ENCODE measurements at places on chromosomes 3 and 15.

GRCh38 chr3:37701734-37702433 is 159.8 kb upstream of the CTDSPL start:
- no peak for DNase-seq

DNA sequence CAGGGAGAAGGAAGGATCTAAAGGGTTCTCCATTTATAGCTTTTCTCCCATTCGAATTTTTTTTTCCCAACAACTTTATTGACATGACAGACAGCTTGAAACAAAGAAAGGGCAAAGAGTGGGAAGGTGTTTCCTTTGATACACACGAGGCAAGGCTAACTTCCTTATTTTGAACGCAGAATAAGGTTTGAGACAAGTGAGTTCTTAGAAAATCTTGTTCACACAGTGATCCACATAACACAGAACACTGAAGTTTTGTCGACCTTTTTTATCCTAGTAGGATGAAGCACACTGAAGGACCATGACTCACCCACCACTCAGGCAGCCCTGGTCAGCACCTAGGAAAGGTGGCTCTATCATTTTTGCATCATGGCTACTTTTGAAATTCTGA is 425.8 kb upstream of the MDFIC2 start:
- no peak for DNase-seq

DNA sequence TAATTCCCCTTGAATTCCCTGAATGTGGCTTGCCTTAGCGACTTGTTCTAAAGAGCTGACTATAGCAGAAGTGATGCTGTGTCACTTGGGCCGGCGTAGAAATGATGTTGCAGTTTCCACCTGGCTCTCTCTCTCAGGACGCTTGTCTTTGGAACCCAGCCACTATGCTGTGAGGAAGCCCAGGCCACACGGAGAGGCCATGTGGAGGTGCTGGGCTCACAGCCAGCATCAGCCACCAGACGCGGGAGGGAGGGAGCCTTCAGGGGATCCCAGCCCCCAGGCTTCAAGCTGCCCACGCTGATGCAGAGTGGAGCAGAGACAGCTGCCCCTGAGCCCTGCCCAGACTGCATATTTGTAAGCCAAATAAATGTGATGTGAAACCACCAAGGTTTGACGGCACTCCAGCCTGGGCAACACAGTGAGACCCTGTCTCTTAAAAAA is 18.6 kb downstream of the RNU5B-1 start:
- DNase-seq: peak; percentile 96

GRCh38 chr3:37546876-37547275 is 314.8 kb upstream of the CTDSPL start:
- DNase-seq: no peak

DNA sequence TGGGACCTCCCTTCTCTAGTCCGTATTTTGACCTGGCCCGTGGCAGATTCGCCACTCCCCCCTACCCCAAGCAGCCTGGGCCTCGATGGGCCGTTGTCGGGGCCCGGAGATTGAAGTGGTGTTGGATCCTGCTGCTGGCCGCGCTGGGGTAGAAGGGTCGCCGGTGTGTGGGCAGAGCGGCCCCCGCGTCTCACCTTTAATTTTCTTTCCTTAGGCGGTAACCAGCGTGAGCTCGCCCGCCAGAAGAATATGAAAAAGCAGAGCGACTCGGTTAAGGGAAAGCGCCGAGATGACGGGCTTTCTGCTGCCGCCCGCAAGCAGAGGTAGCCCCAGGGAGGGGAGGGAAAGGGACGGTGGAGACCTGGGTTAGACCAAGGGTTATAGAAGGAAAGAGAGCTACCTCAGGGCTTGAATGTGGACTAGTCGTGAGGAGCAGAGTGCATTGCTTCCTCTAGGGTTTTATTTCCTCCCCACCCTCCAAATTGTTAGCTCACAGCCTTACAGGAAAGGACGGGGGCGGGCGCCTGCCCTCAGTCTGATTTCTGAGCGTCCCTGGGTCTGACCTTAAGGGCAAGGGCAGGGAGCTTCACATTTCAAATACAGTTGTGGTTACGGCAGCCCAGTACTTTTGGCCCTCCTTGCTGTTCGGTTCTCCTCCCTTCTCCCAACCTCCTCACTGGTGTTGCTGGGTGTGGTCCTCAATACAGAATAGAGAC is 799 bp downstream of the SERF2 start:
- DNase-seq: no peak

DNA sequence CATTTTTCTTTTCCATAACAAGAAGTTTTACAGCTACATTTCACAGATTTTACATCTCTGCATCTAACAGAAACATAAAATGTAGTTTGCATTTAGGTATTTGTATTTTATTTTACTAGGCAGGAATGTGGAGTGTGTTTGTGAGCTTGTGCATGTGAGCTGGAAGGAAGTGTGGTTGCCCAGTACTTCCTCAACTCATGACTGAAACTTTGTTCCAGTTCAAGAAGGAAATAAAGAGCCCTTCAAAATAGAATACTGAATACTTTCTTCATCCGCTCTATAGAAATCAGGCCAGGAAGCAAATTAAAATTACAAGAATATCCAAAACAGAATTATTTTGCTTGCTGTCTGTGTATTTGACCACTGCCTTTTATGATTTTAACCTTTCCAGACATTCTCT is 81.3 kb downstream of the CHL1 start:
- DNase-seq: no peak

- no peak for DNase-seq
These were observed 1.1 kb upstream of the PML start for GRCh38 chr15:73993211-73993994.

DNA sequence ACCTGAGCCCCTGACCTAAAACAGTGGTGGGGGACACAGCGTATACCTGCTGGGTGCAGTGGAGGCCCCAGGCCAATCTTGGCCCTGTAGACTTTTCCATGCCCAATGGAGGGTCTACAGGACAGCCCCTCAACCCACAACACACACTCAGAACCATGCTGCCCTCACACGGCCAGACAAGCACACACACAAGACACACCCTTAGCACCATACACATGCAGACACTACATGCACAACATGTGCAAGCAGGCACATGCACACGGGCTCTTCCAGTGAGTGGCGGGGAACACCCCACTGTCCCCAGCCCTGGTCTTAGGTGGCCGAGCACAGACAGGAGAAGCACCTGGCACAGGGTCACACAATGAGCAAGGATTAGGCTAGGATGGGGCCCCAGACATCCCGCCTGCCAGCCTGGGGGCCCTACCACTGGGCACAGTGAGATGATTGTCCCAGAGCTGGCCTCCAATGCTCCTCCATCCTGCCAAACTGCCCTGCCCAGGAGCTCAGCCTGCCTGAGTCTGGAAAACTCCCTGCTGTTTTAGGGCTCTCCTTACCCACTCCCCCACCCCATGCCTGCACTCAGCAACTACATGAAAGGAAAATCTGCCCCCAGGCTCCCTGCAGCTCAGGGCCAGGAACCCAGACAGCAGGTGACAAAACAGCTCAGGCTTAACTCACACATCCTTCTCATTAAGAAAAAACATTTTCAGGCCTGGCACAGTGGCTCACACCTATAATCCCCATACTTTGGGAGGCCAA is 15.8 kb downstream of the IQSEC1 start:
- no peak for DNase-seq

- no peak for DNase-seq
These were observed 20.7 kb upstream of the GOLGA6C start for GRCh38 chr15:75237316-75237982.

DNA sequence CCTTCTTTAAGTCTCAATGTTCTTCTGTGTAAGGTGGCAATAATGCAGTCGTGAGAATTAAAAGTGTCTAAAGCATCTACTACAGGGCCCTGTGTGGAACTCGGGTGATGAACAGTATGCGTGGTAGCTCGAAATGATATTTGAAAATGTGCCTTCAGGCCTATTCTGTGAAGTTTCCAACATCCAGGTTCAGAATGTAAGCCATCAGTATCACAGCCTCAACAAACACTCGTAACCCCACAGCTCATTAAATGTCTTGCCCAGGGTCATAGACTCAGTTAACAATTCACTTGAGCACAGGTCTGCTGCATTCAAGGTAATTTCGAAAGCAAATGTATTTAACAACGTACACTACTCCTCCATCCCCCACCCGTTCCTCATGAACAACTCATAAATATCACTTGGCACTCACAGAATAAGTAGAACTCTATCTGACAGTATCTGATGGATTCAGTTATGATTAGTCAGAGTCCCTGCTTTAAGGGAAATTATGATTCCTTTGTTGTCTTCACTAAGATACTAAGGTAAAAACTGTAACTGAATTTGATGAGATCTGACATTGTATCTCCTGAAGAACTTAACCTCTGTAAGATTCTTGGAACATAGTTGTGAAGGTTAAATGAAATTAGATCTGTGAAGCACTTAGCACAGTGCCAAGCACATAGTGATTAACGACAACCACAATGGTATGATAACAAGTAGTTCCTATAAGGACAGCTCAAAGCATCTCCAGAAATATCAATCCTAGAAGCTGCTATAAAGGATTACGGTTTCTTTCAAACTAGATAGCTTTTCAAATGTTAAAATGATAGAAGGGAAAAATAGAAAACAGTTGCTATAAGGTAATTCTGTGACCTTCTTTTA is 642.3 kb downstream of the TBL1XR1 start:
- no peak for DNase-seq

- DNase-seq: peak; percentile 50
These were observed 28.3 kb upstream of the CRYBG3 start for GRCh38 chr3:97793420-97794019.

DNA sequence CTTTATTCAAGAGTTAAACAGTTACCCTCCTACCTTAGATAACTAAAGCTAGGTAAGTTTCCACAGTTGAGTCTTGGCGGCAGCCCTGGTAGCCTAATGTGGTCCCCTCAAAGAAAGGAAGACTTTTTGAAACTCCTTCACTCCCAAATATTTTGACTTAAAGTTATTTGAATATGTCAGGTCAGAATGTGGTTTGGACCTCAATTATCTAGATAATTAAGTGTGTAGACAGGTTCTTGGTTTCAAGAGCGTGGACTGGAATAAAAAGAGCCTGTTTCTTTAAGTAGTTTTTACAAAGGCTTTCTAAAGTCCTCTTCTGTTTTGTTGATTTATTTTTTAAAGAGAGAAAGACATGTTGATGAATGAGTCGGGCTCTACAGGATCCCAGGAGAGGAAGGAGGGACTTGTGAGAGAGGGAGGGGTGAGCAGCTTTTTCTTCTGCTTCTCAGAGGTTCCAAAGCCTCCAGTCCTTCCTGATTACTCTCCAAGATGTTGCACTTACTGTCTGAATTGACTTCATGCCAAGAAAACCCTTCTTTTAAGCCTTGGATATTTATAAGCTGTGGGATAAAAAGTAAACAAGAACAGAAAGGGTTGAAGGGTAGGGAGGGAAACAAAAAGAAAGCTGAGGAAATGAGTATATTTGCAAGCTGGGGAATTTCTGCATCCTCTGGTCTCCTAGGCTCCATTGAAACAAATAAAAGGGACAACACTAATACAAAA is 457.4 kb downstream of the IGSF11 start:
- no peak for DNase-seq

- DNase-seq: no peak
These were observed 1.7 kb downstream of the TBC1D5 start for GRCh38 chr3:17740721-17741141.

GRCh38 chr3:48187579-48188265 is 495 bp downstream of the CDC25A start:
- DNase-seq: no peak

DNA sequence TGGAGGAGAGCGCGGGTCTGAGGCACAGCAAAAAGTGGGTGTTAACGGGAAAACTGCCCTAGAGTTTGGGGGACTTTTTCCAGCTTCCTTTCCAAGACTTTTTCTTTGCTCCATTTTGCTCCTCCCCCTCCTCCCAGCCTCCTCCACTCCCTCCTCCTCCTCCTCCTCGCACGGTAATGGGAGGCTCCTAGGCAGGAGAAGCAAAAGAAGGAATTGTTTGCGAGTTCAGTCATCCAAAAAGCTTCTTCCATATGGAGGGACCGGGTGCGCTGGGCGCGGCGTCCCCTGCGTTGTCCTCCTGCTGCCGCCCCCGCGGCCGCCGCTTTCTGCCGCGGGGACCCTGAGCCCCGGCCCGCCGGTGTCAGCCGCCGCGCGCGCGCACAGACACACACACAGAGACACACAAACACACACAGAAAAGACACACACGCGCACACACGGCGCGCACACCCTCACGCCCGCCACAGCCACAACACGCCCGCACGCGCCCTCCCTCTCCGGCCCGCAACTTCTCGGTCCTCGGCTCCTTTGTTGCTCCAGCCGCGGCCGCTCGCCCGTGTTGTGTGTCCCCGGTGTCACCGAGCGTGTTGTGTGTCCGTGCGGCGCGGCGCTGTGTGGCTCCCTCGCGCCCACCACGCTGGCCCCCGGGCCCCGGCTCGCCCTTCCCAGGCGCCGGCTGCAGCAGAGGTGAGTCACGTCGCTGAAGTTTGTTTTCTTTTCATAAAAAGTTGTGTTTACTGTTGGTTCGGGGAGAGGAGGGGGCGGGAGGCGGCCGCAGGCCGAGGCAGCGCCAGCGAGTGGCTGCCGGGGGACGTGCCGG is at the start of gene BOC:
TSS of gene BOC (plus strand) at position 228 of the 820 bp plus-strand sequence. CDS start 38,246 bp downstream, outside the sequence.
- peak; percentile 55 for DNase-seq

DNA sequence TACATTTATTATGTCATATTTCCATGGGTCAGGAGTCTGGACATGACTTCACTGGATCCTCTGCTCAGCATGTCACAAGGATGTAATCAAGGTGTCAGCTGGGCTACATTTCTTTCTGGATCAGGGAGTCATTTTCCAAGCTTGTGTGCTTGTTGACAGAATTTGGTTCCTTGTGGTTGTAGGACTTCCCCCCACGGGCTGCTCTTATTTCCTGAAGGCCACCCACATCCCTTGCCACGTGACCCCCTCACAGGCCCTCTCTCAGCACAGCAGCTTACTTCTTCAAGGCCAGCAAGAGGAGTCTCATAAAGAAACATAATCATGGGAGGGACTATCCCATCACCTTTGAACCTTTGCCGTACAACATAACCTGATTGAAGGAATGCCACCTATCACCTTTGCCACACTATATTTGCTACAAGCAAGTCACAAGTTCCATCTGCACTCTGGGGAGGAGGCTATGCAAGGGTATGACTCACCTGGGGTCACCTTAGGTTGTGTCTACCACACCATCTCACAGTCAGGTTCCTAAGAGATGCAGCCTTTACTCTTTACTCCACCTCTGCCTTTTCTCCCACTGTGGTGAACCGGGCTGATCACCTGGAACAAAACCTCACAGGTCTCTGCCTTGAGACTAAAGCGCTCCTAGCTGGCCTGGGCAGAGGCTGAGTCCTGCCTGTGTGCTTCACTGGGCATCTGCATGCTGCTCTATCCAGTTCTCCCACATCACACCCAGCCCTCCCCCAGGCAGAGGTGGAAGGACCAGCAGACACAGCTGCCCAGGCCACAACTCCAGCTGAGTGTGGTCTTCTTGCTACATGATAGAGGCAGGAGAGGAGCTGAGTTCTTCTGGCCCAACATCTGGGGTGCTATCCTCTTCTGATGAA is 13.5 kb downstream of the RAB6B start:
- DNase-seq: no peak

GRCh38 chr15:43927203-43927602 is 100.4 kb downstream of the WDR76 start:
- DNase-seq: no peak

- no peak for DNase-seq
These were observed 290.7 kb upstream of the LMCD1 start for GRCh38 chr3:8210882-8211341.

GRCh38 chr3:136994772-136995516 is 37.2 kb downstream of the IL20RB start:
- no peak for DNase-seq

Measured in NCI-H2171 (cell line).